ENCODE measurements at places on chromosomes 12 and 14.

DNA sequence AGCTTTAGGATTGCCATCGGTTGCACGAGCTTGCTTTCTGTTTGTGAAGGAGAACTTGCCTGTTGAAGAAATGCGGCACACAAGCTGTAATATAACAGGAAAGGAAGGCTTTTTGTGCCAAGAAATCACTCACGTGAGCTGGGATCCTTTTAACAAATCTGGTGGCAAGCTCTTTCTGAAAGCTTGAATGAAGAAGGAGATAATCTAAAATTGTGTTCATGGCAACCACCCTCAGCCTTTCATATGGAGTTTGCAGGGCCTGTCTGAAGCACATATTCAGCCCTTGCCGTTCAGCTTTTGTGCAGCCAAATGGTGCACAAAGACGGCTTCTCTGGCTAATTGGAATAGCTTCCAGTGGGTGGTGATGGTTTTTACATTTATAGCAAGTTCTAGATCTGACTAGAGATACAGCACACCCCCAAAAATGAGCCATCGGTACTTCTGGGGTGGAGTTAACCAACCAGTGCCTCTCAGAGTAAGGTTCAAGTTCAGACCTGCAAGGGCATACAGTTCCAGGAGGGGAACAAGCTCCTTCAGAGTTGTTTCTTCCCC, 107.4 kb downstream of the AEBP2 start:
- no peak overlapping the region for H3K4me3 ChIP-seq
- peaks cover 13% of the 10 kb centered on the region for H3K36me3 ChIP-seq
- DNase-seq: no peak
- no peak overlapping the region for H3K27ac ChIP-seq
- no peaks in the 10 kb centered on the region for H3K27me3 ChIP-seq
- H3K4me1 ChIP-seq: no peaks in the 10 kb centered on the region

GRCh38 chr12:68420225-68421010, 88.3 kb upstream of the MDM1 start:
- H3K27ac ChIP-seq: peak overlapping the region; percentile 38
- no peak for DNase-seq
- no peak overlapping the region for H3K4me3 ChIP-seq

GRCh38 chr12:85713373-85713772, 122.8 kb downstream of the RASSF9 start:
- H3K4me1 ChIP-seq: no peaks in the 10 kb centered on the region
- H3K36me3 ChIP-seq: no peaks in the 10 kb centered on the region
- no peaks in the 10 kb centered on the region for H3K27me3 ChIP-seq
- no peak for DNase-seq
- no peak overlapping the region for H3K27ac ChIP-seq

- no peaks in the 10 kb centered on the region for H3K36me3 ChIP-seq
- no peaks in the 10 kb centered on the region for H3K4me1 ChIP-seq
- DNase-seq: no peak
- H3K27me3 ChIP-seq: no peaks in the 10 kb centered on the region
These were observed 70.4 kb downstream of the MOK start for GRCh38 chr14:102234331-102235264.

DNA sequence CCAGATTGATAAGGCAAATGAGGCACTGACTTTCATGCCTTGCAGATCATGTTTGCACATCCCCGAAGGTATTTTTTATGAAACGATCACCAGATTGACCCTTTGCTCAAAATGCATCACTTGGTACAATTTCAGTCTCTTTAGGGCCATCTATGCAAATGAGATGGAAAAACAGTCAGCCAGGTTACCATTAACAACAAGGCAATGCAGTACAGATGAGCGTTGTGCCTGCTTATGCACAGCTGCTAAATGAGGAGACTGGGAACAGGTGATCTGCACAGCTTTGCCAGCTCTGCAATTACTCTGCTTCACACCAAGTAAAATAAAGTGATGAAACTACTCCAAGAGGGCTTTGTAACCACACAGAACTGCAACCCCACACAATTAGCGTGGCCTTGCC, 26.1 kb upstream of the PLEKHG7 start:
- no peak overlapping the region for H3K4me3 ChIP-seq
- H3K36me3 ChIP-seq: no peaks in the 10 kb centered on the region
- H3K27ac ChIP-seq: no peak overlapping the region
- no peak for DNase-seq
- H3K4me1 ChIP-seq: no peaks in the 10 kb centered on the region
- H3K27me3 ChIP-seq: no peaks in the 10 kb centered on the region

GRCh38 chr12:103809154-103809553, 31.9 kb downstream of the NT5DC3 start:
- no peak overlapping the region for H3K27ac ChIP-seq
- peaks cover 4% of the 10 kb centered on the region for H3K4me1 ChIP-seq
- peaks cover 50% of the 10 kb centered on the region for H3K36me3 ChIP-seq
- DNase-seq: no peak
- H3K4me3 ChIP-seq: no peak overlapping the region

DNA sequence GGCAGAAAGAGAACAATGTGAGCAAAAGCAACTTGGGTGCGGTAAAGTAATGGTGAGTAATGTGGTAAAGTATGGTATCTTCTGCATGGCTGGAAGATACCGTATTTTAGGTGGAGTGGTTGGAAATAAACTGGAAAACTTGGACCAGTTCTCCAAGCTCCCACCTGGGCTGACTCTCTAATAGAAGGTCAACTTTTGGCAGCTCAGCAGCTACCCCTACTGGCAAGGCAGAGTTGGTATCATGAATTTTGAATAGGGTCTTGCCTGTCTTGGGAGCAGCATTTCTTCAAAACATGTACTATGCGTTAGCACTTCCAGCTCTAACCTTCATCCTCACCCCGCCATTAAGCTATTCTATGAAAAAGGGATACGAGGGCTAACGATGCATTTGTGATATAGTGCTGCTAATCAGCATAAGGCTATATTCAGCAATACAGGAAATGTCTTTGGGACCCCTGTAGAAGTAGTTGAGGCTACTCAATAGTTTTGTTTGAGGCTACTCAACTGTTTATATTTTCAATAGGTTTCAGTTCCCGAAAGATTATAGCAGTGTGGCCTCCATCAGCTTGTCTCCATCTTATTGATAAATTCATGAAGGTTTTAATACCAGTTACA, 276.3 kb upstream of the FAR2 start:
- no peaks in the 10 kb centered on the region for H3K27me3 ChIP-seq
- no peak for DNase-seq
- no peak overlapping the region for H3K4me3 ChIP-seq
- H3K36me3 ChIP-seq: no peaks in the 10 kb centered on the region

GRCh38 chr14:20988717-20989470, 886 bp upstream of the METTL17 start:
- H3K27ac ChIP-seq: peak overlapping the region; percentile 55
- peak; percentile 7 for DNase-seq
- no peaks in the 10 kb centered on the region for H3K27me3 ChIP-seq
- H3K36me3 ChIP-seq: peaks cover 23% of the 10 kb centered on the region
- peaks cover 17% of the 10 kb centered on the region for H3K4me1 ChIP-seq
- H3K4me3 ChIP-seq: peak overlapping the region; percentile 57

GRCh38 chr12:64893961-64894360, 69.5 kb downstream of the TBC1D30 start:
- DNase-seq: no peak
- peaks cover 20% of the 10 kb centered on the region for H3K27me3 ChIP-seq
- no peak overlapping the region for H3K27ac ChIP-seq
- H3K4me3 ChIP-seq: no peak overlapping the region

DNA sequence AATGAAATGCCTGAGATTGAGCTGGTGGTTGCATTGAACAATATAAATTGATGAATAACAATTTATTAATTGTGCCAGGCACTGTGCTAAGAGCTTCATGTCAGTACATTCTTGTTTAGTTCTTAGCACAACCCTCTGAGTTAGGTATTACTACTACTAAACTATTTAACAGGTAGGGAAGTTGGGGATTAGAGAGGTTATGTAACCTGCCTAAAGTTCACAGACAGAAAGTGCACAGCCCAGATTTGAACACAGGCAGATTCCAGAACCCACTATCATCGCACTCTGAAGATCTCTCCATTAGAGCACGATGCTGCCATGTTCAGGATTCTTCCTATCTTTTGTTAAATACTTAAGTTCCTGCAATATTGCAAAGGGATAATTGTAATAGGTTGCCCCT, 49.3 kb downstream of the ETV6 start:
- H3K36me3 ChIP-seq: no peaks in the 10 kb centered on the region
- DNase-seq: no peak
- H3K4me3 ChIP-seq: no peak overlapping the region
- H3K27ac ChIP-seq: no peak overlapping the region
- no peaks in the 10 kb centered on the region for H3K27me3 ChIP-seq

DNA sequence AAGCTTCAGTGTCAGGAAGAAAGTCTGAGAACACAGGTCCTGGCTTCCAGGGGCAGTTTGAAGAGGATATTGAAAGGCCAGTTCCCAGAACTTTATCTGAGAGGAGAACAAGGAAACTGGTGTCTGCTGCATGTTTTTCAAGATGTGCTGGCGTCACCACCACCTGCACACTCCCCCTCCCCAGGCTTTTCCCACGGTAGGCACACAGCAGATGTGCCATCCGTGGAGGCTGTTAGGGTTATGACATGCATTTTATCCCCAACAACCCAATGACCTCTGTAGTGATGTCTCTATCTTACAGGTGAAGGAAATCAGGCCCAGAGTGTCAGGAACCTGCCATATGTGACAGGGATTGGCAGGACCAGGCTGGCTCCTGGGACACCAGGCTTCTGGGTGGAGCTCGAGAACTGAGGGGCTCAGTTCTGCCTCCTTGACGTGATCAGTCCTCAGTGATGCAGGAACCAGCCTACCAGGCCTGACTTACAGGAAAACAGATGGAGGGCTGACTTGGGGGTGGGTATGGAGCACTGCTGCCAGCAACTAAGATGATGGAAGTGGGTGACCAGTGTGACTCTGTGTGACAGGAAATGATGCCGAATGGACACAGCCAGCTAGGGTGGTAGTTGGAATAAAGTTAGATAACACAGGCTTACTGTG, 16.8 kb downstream of the SLC25A47 start:
- peaks cover 7% of the 10 kb centered on the region for H3K36me3 ChIP-seq
- no peak overlapping the region for H3K27ac ChIP-seq
- DNase-seq: no peak
- H3K27me3 ChIP-seq: no peaks in the 10 kb centered on the region
- H3K4me1 ChIP-seq: no peaks in the 10 kb centered on the region
- H3K4me3 ChIP-seq: no peak overlapping the region

- H3K4me1 ChIP-seq: peaks cover 13% of the 10 kb centered on the region
- no peak overlapping the region for H3K27ac ChIP-seq
- no peak for DNase-seq
- peak overlapping the region; percentile 85 for H3K4me3 ChIP-seq
- H3K27me3 ChIP-seq: no peaks in the 10 kb centered on the region
These were observed 267 bp downstream of the CFAP251 start for GRCh38 chr12:121918679-121919038.

DNA sequence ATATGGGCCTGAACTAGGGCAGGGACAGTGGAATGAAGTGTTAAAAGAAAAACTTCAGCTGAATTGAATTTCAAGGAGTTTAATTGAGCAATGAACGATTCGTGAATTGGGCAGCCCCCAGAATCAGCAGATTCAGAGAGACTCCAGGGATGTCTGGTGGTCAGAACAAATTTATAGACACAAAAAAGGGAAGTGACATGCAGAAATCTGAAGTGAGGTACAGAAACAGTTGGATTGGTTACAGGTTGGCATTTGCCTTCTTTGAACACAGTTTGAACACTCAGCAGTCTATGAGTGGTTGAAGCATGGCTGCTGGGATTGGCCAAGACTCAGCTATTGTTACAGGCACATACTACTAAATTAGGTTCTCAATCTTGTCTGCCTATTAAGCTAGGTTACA, 9.7 kb upstream of the TBPL2 start:
- DNase-seq: no peak
- H3K4me1 ChIP-seq: no peaks in the 10 kb centered on the region
- H3K27me3 ChIP-seq: peaks cover 4% of the 10 kb centered on the region
- no peak overlapping the region for H3K4me3 ChIP-seq

DNA sequence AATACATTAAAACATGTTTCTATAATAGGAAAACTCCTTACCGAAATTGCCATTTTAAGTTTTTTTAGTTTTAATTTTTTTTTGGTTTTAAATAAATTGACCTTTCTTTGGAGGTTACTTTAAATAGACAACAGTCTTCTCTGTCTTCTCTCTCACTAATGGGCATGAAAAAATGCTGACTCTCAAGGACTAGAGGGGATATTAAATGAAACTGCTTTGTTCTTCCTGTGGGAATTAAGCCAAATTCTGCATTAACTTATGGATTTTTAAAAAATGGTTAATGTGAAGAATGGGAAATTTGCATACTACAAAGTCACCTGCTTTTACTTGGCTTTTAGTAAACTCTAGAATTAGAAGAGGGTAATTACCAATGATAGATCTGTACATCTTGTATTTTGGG, 378.9 kb downstream of the TMTC2 start:
- H3K27ac ChIP-seq: no peak overlapping the region
- H3K36me3 ChIP-seq: no peaks in the 10 kb centered on the region
- H3K4me1 ChIP-seq: no peaks in the 10 kb centered on the region
- H3K4me3 ChIP-seq: no peak overlapping the region
- H3K27me3 ChIP-seq: no peaks in the 10 kb centered on the region

DNA sequence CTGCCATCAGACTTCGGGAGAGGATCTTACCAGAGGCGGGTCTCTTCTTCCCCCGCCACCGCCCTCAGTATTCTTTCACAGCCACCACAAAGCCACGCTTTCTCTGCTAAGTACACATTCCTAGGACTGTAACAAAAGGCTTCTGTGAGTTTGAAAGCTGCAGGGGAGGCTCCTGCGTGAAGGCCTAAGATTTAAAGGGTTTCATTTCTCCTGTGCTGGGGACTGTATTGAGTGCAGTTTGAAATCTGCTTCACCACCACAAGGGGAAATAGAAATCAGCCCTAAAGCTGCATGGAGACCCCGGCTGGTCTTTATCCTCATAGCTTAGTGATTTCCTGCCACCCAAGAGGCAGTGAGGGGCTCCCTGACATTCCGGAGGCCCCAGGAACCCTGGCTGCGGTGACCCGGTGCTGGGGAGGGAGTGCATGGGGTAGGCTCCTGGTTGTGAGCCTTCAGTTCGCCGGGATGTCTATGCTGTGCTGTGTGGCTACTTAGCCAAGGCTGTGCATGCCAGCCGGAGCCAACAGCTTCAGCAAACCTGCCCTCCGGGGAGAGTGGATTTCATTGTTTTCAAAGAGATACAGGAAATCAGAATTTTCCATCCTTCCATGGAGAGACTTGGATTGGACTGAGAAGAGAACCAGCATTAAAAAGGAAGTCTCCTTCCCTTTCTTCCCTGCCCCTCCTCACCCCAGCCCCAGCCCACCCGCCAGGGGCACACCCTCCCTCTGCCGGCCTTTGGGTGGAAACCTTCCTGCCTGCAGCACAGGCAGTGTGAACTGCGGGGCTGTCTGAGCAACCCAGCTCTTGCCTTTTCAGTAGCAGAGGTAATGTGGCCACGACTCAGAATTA, 163.3 kb downstream of the ETV6 start:
- H3K4me3 ChIP-seq: peak overlapping the region; percentile 42
- peak overlapping the region; percentile 34 for H3K27ac ChIP-seq
- H3K4me1 ChIP-seq: peaks cover 9% of the 10 kb centered on the region
- H3K36me3 ChIP-seq: no peaks in the 10 kb centered on the region
- peak; percentile 6 for DNase-seq

DNA sequence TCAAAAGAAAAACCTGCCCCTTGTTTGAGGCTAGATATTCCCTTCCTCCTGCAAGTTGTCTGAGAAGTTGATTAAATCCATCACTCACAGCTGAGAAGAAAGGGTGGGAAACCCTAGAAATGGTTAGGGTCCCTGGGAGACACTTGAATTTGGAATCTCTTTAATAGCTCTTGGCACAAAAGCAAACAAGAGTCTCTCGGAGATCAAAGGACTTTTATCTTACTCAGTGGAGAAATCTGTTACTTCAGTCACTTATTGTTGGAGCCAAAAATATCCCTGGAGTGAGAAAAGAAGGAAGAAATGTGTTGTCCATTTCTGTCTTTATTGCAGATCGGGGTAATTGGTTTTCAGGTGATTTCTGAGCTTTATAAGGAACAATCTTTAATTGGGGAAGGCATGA, 47.0 kb downstream of the TMEM132C start:
- no peak overlapping the region for H3K4me3 ChIP-seq
- H3K4me1 ChIP-seq: no peaks in the 10 kb centered on the region
- peaks cover 3% of the 10 kb centered on the region for H3K27me3 ChIP-seq
- DNase-seq: no peak
- no peak overlapping the region for H3K27ac ChIP-seq
- H3K36me3 ChIP-seq: no peaks in the 10 kb centered on the region
